ENCODE measurements at places on chromosomes 11 and 22.

DNA sequence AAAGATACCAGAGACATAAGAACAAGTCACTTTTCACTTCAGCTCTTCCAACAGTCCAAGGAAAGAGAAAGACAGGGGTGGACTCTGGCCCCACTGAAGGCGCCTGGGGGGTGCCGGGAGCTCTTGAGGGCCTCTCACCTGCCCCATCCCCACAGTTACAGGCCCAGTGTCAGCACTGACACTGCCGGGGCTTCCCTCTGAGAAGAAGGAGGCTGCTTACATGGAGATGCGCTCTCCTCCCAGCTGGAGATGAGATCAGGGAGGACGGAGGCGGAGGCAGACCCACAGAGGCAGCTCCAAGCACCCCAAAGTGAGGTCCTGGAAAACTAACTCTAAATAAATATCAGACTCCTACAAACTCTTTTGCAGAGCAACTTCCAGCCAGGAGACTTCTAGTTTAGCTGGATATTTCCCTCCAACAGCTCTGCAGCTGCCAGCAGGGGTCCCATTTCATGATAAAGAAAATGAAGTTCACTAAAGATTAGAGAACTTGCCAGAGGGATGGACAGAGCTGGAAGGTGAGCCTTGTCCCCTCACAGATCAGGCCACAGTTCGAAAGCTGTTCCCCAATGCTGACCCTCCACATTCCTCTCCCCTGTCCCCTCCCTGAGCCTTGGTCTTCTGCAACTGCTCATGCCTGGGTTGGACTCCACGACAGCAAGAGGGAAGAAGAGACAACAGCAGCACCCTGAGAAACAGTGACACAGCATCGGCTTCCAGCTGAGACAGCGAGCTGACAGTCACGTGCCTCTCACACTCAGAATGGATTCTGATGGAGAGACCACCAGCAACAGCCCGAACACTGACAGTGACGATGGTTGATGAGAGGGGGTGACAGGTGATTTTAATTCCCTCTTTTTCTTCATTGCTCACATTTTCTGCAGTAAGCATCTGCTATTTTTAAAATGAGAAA is 5.8 kb downstream of the CARS1 start:
- no peak for DNase-seq

DNA sequence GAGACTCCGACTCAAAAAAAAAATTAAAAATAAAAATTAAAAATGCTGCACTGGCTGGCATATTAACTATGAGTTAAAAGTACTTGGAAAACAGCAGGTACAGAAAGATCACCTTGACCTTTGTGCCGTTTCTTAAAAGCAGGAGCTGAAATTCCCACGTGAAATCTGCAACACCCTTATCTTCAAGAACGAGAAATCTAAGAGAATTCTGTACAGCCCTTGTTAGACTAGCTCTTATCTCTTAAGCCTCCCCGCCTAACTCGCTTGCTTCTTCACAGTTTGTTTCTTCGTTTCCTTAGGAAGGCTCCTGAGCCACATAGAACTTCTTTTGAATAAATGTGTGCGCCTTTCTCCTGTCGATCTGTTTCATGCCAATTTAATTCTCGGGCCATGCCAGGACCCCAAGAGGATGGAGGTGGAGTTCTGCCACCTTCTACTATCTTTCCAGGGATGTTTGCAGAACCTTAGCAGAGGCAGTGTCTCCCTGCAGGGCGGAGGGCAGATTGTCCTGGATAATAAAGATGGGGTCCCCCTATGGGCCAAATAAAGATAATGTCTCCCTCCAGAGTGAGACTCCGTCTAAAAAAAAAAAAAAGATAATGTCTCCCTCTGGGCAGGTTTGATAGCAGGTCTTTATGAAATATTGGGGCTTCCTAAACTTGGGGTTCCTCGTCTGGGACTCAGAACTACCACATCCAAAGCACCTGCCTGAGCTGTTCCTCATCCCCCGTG is 27.4 kb upstream of the SYT8 start:
- no peak for DNase-seq

- peak; percentile 44 for DNase-seq
Observed at GRCh38 chr11:66467756-66468155, 1.1 kb downstream of the PELI3 start.

GRCh38 chr11:116721988-116722387 is 50.8 kb downstream of the BUD13 start:
- no peak for DNase-seq

- DNase-seq, result peak; percentile 26
Observed at GRCh38 chr11:76810151-76810853, 27.1 kb downstream of the TSKU start.

GRCh38 chr11:81634483-81634882 is 1099.2 kb downstream of the FAM181B start:
- no peak for DNase-seq

DNA sequence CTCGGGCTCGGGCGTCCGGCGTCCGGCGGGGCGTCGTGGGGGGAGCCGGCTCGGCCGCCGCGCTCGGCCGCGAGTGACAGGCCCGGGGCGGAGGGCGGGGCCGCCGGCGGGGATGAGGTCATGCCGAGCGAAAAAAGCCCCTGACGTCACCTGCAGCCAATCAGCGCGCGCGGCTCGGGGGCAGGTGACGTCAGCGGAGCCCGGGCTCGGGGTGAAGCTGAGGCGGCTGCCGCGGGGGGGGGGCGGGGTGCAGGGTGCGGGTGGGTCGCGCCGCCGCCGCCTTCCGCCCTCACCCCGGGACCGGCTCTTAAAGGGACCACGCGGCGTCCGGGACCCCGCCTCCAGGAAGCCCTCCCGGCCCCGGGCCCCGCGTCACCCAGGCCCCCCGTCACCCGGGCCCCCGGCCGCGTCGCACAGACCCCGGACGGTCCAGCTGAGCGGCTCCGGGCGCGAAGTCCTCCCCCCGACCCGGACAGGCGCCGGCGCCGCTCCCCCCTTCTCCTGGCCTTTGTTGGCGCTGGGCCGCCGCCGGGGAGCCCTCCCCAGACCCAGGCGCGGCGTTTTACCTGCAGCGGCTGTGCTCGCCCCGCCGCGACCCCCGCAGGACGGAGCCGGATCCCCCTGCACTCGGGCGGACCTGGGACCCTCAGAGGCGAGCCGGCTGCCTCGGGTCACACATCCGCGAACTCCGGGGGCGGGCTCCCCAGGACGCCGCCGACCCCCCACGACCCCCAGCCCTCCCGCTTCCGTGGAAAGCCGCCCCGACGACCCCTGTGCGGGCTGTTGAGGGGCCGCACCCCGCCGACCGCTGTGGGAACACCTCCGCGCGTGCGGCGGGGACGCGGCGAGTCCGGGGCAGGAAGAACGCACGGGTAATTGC is at the start of gene DUSP8:
Gene DUSP8, minus strand, starts transcription at position 75 of the 880 bp plus-strand sequence. CDS start 6,445 bp downstream, outside the sequence.
- DNase-seq, result peak; percentile 81

GRCh38 chr11:33696931-33697638 is 3.5 kb downstream of the C11orf91 start:
- no peak for DNase-seq

GRCh38 chr11:103744496-103745153 is 291.8 kb upstream of the DDI1 start:
- DNase-seq, result no peak

GRCh38 chr11:13224324-13224723 is 53.3 kb upstream of the BMAL1 start:
- DNase-seq, result no peak

DNA sequence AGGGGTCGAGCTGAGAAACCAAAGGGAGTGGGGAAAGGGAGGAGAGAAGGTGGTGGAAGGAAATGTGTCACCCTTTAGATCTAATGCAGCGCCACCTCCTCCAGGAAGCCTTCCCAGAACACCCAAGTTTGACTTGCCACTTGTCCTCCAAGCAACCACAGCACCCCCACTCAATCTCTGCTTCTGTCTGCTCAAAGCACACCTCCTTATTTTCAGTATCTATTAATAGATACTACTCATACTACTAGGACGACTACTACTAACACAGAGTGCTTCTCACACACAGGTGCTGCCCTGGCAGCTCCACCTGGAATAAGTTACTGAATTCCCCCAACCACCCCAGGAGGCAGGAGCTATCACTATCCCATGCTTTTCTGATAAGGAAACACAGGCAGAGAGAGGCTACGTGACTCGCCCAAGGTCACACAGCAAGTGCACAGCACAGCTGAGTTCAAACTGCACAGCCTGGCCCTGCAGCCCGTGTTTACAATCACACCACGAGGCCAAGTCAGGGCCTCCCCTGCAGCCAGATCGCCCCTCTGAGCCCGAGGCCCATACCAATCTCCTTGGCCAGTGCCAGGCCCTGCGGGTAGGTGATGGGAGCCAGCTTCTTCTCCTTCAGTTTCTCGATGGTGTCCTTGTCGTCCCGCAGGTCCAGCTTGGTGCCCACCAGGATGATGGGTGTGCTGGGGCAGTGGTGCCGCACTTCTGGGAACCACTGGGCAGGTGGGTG is 13.2 kb downstream of the RAC2 start:
- no peak for DNase-seq

DNA sequence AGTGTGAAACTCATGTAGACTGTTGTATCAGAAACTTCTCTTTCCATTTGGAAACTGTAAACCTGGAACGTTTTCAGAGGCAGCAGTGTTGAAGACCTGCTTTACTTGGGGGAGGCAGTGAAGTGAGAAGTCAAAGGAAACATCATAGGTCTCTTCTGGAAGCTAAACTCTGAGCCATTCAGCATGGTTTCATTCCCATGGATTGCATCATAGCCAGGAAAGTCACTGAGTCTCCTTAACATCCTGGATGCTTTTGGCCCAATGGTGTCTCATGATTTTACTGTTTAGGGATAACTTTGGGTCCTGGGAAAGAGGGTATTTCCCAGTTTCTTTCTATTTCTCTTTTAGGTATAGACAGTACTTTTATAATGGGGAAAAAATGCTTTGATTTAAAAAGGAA is 153.2 kb upstream of the E2F8 start:
- peak; percentile 17 for DNase-seq

- no peak for DNase-seq
Observed at GRCh38 chr11:124941703-124942102, 5.9 kb upstream of the HEPACAM start.

DNA sequence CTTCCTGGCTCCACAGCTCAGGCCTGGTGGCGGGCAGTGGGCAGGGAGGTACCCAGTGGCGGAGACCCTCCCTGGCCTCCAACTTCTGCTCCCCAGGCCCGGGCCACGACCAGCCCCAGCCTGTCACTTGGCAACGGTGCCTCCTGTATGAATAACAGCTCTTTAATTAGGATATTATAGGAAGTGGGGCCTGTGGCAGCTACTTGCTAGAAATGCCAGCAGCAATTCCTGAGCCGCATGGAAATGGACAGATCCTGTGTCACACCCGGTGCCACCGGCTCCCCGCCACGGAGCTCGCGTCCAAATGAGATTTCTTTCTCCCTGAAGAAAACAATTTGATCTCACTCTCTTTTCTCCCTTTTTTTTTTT is 104.5 kb downstream of the CHST1 start:
- DNase-seq, result no peak

DNA sequence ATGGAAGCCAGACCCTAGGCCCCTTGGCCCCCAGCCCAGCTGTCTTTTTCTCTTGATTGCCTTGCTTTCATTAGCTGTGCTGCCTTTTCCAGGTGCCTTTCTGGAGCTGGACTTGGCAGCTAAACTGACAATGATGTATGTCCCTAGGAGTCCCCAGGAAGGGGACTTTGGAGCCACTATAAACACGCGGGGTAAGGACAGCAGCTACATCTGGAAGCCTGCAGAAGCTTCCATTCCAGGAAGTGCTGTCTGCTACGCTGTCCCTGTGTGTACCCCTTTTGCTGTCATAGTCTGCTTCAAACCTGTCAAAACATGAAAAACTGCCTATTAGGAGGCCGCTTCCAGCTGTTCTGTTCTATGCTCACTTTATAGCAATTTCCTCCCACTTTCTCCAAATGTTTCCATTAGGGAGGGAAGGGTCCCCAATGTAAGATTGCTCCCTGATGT is 153.3 kb upstream of the RAG2 start:
- no peak for DNase-seq

DNA sequence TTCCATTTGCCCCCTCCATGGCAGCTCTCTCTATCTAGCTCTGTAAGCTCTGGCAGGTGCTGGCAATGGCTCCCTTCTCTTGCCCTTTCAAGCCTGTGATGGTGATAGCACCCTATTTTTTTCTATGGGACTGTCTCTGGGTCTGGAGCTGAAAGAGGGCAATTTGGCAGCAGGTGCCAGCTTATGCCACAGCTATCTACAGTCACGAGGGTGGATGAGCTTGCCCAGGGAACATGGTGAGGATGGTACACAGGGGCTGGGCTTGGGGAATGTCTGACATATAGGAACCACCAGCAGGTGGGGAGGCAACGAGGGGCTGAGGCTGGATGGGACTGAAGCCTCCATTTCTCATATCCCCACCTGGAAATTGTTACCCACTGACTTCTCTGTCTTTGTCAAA is 175.4 kb upstream of the SYT13 start:
- DNase-seq, result no peak

GRCh38 chr22:49660794-49661781 is 166.6 kb downstream of the BRD1 start:
- DNase-seq, result no peak

- DNase-seq, result no peak
Observed at GRCh38 chr11:73263640-73264039, 8.5 kb upstream of the P2RY6 start.

GRCh38 chr11:111688013-111688412 is 78.2 kb downstream of the PPP2R1B start:
- no peak for DNase-seq

DNA sequence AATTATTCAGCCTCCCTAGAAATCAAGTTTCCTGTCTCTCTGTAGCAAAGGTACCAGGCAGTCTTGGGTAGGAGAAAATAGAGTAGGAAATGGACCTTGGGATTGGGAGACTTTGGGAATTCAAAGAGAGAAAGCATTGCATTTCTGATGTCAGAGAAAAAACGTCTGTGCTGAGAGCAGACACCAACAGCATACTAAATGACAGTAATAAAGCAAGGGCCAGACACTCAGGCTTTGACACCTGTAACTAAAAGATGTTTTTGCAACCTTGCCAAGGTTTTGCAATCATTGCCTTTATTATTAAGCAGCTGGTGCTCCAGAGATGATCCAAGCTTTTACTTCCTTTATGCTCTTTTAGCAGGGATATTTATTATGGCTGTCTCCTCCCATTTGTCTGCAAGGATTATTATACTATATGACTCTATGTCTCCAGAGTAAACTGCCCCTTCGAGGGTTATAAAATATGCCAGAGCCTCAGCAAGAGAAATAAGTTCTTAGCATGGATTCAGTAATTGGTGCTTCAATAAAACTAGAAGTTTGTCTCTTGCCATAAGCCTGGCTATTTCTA is 85.2 kb upstream of the GRAMD1B start:
- no peak for DNase-seq

DNA sequence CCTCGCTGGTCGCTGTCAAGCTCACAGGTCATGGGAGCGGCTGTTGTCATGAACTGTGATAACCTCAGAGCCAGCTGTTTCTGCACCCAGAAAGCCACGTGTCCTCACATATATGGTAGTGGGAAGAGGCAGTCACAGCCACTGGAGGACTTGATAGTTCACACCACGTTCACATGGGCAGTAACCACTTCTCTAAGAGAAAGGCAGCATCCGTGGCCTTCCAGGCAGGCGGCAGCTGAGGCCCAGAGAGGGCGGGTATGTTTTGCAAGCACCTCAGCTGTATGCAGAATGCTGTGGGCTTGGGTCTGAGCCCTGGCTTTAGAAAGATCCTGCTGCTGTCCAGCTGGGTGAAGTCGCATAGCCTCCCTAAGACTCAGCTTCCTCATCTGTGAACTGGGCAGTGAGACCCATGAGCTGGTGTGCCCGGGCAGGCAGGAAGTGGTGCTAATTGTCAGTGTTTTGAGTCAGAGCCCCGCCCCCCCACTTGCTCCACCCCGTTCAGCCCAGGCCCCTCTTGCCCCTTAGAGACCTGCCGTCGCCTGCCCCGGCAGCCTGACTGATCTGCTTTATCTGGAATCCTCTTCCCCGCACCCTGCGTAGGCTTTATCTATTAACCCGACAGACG is 13.3 kb downstream of the TTC38 start:
- no peak for DNase-seq

- DNase-seq, result no peak
Observed at GRCh38 chr11:67592880-67593564, 9.4 kb downstream of the GSTP1 start.

Measured in SW480 (cell line).